ENCODE measurements at places on chromosomes 13 and 19.

DNA sequence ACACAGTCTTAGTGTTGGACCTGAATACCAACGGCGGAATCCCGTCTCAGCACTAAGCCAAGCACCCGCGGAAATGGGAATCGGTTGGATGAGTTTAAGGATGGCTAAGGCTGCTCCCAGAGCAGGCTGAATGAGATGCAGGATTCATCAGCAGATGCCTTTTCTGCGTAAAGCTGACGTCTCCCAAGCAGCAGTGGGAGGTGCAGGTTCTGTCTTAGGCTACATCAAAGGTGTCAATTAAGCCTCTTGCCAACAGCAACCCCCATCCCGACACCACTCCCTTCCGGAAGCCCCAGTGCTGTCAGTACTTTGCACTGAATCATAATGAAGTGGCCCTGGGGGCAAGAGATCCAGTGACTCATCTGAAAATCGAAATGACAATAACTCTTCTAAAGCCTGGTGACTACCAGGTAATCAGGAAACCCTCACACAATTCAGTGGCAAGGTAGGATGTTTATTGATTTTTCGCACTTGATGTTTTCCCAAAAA is 275.6 kb downstream of the DCLK1 start:
- no peak for DNase-seq

DNA sequence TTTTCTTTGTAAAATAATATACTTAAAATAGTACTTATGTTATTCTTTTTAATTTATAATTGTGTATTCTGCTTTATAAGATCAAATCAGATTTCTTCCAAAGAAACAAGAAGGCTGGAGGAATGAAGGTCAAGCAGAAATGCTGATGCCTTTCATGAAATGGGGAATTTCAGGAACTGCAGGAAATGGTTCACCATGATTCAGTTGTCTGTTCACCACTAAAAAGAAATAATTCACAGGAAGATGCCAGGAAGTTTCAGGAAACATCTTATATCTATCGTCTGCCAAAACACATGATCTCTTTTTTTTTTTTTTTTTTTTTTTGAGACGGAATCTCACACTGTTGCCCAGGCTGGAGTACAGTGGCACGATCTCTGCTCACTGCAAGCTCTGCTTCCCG is 15.7 kb upstream of the SCEL start:
- no peak for DNase-seq

GRCh38 chr19:6999933-7000332 is 21.3 kb downstream of the MBD3L2B start:
- DNase-seq = no peak

- DNase-seq = no peak
Observed at GRCh38 chr13:68257111-68257842, 1027.1 kb upstream of the PCDH9 start.

GRCh38 chr13:37944869-37945442 is 75.4 kb upstream of the TRPC4 start:
- DNase-seq = no peak

GRCh38 chr13:110477706-110478245 is 83.7 kb downstream of the RAB20 start:
- DNase-seq = no peak

GRCh38 chr13:35479706-35480105 is 3.2 kb upstream of the MAB21L1 start:
- no peak for DNase-seq
